NCI-H2107 (cell line): ENCODE measurements at places on chromosomes 2 and 18.

DNA sequence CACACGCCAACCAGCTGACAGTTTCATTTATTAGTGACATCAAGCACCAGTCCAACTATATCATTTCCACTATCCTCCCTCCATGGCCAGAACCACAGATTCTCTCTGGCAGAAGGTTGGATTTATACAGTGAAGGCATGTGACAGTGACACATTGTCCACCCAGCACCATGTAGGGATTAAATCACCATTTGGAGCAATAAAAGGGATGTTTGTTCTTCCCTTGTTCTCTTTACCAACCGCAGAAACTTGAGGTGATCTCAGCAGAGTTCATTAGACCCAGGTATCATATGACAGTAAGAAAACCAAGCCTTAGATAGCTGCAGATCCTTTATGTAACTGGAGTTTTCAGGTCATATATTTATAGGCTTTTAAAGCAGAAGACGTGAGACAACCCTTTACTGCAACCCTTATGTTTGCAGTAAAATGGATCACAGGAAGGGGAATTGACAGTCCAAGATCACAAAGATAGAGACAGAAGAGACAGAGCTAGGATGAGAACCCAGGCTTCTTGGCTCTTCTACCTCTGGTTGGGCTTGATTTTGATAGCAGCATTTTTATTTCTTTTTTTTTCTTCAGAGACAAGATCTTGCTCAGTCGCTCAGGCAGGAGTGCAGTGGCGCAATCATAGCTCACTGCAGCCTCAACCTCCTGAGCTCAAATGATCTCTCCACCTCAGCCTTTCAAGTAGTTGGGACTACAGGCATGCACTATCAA, 80.1 kb downstream of the XDH start:
- no peak for DNase-seq

GRCh38 chr2:201403880-201404279, 46.7 kb upstream of the FLACC1 start:
- DNase-seq: peak; percentile 21

DNA sequence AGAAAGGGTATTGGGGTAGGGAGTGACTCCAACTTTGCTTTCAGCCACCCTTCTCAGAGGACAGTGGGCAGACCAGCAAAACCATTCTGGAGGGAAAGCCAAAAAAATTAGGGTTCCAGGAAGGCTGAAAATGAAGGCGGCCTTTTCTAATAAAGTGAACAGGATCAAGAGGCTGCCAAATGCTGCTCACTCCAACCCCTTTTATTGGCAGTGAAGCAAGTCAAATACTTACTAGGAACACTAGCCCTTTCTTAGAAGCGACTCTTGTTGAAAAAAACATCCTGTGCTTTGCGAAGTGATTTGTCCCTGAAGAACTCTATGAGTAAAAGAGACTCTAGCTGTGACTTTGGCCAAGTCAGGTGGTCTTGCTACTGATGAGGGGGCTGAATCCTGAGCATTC, 83.6 kb upstream of the CYP1B1 start:
- DNase-seq: no peak

GRCh38 chr18:47420130-47420529, 168.7 kb upstream of the SKOR2 start:
- no peak for DNase-seq

GRCh38 chr18:61322265-61322873, 10.9 kb upstream of the CDH20 start:
- peak; percentile 42 for DNase-seq

GRCh38 chr2:232890896-232891601, 21.0 kb downstream of the SNORC start:
- DNase-seq: peak; percentile 54

DNA sequence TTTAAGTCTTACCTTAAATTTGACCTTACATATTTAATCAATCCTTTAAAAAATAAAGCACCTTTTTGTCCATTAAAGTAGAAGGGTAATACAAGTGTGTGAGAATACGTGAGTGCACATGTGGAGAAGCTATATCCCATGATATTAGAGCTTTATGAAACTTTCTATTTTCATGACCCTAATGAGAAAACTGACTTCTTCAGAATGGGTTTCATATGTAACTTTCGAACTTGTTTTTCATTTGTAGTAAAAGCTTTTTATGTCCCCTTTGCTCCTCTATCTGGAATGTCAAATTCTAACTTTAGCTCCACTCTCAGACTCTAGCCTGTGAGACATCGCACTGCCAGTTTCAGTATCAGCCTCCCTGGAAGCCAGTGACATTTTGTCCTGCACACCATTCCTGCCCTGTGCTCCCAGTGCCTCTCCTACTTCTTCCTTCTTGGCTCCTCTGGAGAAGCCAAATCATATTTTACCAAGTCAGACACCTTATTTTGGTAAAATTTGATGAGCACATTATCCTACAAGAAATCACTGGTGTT, 42.0 kb downstream of the MAPRE2 start:
- DNase-seq: no peak

DNA sequence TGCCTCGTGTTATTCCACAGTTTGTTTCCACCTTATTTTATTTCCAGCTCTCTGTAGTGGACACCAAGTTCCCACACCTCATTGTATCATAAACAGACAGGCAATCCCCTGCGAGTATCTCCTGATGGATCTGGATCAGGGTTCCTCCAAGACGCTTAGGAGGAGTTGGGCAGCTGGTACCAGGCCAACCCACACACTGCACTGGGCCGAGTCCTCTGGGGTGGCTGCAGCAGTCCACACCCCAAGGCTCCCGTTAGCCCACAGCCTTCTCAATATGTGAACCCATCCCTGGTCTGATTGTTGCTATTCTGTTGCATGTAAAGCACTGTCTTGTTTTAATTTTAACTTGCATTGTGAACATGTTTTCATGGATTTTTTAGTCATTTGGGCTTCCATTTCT, 178.8 kb upstream of the RAB6C start:
- DNase-seq: no peak

DNA sequence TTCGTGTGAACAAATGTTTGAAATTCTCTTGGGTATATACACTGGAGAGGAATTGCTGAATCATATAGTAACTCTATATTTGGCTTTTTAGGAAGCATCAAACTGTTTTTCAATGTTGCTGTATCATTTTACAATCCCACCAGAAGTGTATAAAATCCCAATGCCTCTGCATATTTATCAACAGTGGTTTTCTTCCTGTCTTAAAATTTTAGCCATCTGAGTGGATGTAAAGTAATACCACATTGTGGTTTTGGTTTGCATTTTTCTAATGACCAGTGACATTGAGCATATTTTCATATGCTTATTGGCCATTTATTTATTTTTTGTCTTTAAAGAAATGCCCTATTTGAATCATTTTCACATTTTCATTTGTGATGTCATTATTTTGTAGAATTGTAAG, 22.8 kb upstream of the LRP1B start:
- no peak for DNase-seq

- no peak for DNase-seq
These were observed 25.4 kb downstream of the VPS54 start for GRCh38 chr2:63993871-63994270.

DNA sequence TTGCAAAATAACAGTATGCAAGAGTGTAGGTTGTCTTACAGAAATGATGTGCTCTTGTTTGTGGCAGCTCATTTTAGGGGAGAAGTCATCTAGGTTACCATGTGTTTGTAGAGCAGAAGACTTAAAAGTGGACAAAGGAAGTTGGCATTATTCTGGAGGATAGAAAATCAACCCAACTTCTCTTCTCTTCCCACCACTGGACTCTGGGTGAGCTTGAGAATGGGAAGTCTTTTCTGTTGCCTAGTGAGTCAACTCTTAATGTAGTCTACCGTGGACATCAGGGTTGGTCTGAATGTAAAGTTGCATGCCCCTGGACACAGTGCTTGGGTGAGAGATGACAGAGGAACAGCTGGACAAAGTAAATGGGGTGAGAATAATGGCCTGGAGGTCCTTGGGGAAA, 98.3 kb downstream of the FMNL2 start:
- no peak for DNase-seq

DNA sequence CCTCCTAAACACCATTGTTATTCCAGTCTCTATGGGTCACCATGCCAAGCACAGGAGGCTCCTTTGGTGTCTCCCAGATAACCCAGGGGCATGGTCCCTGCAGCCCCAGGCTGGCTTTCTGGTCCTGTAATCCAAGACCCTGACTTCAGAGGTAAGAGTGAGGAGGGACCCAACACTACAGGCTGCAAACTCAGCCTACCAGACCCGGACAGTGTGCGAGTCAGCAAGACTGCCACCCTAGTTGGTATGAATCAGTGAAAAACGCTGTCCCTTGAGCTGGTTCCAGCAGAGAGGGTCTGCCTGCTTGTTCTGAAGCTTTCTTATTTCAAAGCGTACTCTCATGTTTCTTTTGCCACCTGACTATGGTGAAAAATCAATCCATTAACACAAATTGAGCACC, 47.6 kb upstream of the ZFP36L2 start:
- no peak for DNase-seq

GRCh38 chr18:10169064-10169562, 255.3 kb downstream of the VAPA start:
- no peak for DNase-seq

GRCh38 chr2:237222178-237222577, 136.5 kb downstream of the COPS8 start:
- no peak for DNase-seq

GRCh38 chr18:30280861-30281470, 761.6 kb downstream of the DSC3 start:
- no peak for DNase-seq

DNA sequence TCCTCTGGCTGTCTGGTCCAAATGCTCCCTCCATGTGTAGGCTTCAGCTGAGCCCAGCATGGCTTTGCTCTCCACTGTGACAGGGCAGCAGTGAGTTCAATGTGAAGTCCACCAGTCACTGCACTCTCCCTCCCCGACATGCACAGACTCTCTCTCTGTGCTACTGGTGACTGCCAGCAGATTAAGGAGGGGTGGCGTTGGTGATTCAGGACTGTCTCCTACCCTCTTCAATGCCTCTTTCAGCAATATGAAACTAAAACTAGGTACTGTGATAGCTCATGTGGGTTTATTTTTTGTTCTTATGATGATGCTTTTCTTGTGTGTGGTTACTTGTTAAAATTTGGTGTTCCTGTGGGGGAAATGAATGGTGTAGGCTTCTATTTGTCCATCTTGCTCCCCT, 201.0 kb upstream of the RBMS1 start:
- DNase-seq: no peak

DNA sequence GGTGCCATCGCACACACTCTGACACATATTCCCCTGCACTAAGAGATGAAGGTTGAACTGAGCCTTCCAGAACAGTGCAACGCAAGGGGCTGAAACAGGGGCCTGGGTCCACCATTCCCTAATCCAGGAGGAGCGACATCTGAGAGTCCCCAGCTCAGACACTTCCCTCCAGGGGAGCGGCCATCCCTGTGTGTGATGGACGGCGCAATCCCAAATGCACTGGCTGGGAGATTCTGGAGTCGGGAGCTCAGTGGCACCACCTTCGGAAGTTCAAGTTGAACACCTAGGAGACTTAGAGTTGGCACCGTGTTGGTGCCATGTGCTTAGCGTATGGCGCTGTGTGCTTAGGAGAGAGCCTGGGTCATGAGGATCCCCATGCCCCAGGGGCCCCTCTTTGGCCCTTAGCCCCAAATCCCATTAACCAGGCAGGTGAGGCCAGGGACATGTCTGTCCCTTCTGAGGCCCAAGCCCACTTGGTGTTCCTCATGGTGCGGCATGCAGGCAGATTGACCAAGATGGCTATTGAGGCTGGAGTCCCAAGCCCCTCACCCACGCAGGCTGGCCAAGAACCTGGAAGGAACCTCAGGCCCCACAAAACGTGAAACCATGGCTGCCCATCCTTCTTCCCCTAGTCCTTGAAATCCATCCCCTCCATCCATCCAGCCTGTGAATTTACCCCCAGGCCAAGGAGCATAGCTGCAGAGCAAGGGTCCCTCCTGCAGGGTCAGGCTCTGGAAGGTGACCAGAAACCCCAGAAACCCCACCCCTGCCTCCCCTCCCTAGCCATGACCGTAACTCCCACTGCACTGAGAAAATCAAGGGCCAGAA, 114.1 kb upstream of the OTOS start:
- no peak for DNase-seq

DNA sequence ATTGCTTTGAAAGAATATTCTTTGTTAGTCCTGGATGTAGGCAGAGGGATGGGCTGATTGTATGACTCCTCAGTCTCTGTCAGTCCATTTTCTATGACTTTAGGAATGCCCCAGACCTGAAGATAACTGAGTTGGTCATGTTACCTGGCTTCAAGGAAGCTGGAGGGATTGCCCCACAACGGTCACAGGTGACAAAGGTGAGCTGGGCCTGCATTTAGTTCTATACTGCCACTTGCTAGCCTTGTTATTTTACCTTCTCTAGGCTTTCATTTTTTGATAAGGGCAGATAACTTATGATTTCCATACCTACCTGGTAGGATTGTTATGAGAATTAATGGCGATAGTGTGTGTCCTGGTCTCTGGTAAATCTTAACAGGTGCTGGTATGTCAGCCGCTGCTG, 260.1 kb downstream of the PRKCE start:
- no peak for DNase-seq

DNA sequence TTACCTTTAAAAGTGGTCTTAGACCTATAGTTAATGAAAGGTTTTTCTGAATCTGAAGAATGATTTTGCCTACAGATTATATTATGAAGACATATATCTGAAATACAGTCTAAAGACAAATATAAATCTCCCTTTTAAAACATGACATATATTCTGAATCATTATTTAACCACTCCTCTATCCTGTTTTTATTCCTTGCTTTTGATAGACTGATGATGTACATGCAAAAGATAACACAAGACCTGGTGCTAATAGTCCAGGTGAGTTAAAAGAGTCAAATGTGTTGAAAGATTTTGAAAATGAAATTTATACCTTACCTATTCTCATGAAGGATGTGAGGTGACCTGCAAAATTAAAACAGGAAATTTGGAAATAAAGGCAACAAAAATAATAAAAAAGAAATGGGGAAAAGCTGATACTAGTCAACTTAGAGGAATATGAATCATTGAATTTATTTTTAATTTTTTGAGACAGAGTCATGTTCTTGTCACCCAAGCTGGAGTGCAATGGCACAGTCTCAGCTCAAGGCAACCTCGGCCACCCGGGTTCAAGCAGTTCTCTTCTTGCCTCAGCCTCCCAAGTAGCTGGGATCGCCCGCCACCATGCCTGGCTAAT, 29.3 kb downstream of the DDX1 start:
- DNase-seq: no peak

GRCh38 chr2:204030322-204030721, 93.8 kb downstream of the ICOS start:
- DNase-seq: no peak

- DNase-seq: no peak
These were observed 195.5 kb downstream of the L3MBTL4 start for GRCh38 chr18:6219116-6219717.

- DNase-seq: no peak
These were observed 205.1 kb downstream of the RND3 start for GRCh38 chr2:150282357-150282756.

GRCh38 chr2:235098736-235099494, 147.1 kb downstream of the SH3BP4 start:
- DNase-seq: no peak

DNA sequence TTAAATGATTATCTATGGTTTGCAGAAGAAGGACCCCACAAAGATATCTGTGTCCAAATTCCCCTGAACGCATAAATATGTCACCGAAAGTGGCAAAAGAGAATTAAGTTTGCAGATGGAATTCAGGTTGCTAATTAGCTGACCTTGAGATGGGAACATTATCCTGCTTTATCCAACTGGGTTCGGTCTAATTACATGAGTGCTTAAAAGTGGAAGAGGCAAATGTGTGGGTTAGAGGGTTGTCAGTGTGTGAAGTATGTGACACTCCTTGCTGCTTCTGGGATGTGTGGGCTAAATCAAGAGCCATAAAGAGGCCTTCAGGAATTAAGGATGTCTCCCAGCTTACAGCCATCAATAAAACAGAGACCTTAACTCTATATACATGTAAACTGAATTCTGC, 53.5 kb downstream of the CDH19 start:
- DNase-seq: no peak

GRCh38 chr2:188725746-188726360, 248.3 kb upstream of the COL3A1 start:
- no peak for DNase-seq
